ENCODE measurements at places on chromosomes 4 and X. TPM values are rescaled to one million over a fixed set of nuclear protein-coding genes. Genes with fewer than 3 reads are reported as not detected.

The UBE2A gene
- 48.7 TPM for total RNA-seq

DNA sequence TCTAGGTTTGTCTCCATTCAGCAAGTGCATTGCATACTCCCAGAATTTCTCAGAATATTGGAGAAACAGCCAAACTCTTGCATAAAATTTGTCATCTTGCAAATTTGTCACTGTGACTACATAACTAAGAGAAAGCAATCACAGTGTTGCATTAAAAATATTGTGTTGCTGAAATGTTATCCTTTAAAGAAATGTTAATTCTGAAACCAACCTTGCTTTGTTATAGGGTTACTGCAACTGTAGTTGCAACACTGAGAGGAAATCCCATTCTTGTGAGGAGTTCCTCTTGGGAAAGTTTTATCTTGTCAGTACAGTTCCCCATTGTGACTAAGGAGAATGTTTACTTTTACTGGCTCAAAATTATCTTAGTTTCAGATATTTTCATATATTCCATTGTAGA, 20.9 kb downstream of the CYBB start:
- no peaks in the 10 kb centered on the region for H3K36me3 ChIP-seq
- no peak for DNase-seq
- no peak overlapping the region for H3K27ac ChIP-seq
- H3K4me3 ChIP-seq = no peak overlapping the region
- no peaks in the 10 kb centered on the region for H3K4me1 ChIP-seq

The NEUROG2 gene
- not detected for total RNA-seq

DNA sequence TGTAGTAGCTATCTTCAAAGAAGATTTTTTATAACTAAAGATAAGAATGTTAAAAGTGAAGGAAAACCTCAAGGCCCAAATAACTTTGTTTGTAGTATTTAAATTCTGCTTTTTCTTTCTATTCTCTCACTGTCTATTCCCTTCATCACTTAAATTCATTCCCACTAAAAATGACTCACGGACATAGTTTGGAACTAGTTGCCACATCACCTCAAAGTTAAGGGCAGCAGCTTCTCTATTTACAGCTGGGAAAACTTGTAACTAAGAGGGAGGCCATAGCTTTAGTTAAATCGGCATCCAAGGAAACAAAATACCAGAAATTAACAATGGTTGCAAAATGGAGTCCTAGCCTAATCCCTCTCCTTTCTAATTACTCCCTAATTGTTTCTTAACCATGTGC, 325.4 kb upstream of the MAGEB2 start:
- no peak overlapping the region for H3K27ac ChIP-seq
- no peaks in the 10 kb centered on the region for H3K27me3 ChIP-seq
- no peaks in the 10 kb centered on the region for H3K4me1 ChIP-seq

DNA sequence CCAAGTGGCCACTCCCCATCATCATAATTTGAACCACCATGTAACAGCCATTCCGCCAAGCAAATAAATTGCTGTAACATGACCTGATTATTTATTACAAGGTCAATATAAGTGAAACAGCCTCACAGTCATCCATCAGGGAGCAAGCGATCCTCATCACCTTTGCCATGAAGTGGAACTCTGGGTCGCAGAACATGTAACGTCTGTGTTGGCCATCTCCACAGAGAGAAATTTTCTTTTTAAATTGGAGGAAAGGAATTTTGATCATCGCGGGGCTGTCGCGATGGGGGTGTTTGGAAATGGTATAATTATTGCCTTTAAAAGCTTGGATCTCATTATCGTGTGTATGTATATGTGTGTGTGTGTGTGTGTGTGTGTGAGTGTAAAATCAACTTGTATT, 90.2 kb downstream of the SHOX start:
- no peak overlapping the region for H3K27ac ChIP-seq
- no peaks in the 10 kb centered on the region for H3K4me1 ChIP-seq
- H3K36me3 ChIP-seq = no peaks in the 10 kb centered on the region
- H3K4me3 ChIP-seq = no peak overlapping the region

Data from upper lobe of right lung (tissue), 1 donor.